ENCODE measurements at places on chromosomes 11 and 22.

DNA sequence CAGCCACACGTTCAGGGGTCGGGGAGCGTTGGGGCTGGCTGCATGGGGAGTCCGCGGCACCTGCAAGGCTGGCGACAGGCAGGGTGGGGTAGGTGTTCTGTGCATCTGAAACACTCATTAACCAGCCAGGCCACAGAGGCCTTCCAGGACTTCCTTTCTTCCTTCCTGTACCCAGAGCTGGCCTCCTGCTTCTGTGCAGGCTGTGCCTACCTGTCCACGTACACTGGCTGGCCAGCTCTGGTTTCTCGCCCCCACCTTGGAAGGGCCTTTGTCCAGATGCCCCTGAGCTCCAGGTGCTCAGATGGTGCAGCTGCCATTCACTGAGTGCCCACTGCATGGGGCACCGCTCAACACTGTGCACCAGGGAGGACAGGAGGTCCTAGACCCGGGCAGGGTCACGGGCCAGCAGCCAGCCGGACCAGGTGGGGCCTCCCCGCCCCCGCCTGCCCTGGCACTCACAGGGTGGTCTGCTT is 15.9 kb downstream of the TTLL12 start:
- no peak for DNase-seq

- peak; percentile 46 for DNase-seq
Observed at GRCh38 chr22:39117585-39118191, 20.6 kb downstream of the APOBEC3H start.

- no peak for DNase-seq
Observed at GRCh38 chr11:43578346-43579170, 102.0 kb upstream of the HSD17B12 start.

GRCh38 chr22:32622004-32622743 is 147.6 kb downstream of the FBXO7 start:
- no peak for DNase-seq

DNA sequence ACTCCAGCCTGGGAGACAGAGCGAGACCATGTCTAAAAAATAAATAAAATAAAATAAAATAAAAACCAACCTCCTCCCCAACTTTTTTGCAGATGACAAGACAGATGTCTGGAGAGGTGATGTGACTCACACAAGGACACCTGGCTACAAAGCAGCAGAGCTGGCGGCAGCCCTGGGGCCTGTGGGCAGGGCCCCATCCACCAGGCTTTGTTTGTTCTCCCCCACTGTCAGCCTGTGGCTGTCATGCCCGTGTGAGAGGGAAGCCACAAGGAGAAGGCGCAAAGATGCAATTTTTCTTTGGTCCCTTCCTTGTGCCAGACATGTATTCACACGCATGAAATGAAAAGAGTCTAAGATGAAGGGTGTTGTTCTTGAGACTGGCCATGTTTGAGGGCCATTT is 16.6 kb downstream of the CD59 start:
- DNase-seq, result no peak

DNA sequence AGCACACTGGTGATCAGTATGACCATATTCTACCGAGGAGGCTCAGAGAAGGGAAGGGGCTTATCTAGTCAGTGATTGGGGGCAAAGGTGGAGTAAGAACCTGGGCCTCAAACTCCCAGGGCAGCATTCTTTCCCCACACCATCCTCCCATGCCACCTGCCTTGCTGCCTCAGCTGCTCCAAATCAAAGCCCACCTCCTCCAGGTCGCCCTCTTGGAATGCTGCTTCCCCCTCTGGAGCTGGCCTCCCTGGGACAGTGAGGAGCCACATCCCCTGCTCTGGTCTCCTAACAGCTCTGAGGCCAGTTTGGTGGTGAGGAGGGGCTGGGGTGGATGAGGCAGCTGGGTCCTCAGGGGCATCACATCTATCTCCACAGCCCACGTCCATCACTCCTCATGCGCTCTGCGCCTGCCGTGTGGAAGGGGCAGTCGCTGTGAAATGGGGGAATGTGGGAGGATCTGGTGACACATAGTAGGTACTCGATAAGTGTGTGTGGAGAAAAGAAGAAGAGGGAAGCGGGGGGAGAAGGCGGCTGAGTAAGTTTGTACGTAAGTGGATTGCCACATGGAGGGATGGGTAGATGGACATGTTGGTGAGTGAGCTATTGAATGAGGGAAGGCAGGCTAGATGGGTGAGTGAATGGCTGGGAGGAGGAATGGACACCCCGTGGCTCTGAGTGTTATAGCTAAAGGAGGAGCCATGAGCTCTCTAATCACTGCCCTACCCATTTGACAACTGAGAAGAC is 16.1 kb upstream of the ARHGEF17 start:
- no peak for DNase-seq

DNA sequence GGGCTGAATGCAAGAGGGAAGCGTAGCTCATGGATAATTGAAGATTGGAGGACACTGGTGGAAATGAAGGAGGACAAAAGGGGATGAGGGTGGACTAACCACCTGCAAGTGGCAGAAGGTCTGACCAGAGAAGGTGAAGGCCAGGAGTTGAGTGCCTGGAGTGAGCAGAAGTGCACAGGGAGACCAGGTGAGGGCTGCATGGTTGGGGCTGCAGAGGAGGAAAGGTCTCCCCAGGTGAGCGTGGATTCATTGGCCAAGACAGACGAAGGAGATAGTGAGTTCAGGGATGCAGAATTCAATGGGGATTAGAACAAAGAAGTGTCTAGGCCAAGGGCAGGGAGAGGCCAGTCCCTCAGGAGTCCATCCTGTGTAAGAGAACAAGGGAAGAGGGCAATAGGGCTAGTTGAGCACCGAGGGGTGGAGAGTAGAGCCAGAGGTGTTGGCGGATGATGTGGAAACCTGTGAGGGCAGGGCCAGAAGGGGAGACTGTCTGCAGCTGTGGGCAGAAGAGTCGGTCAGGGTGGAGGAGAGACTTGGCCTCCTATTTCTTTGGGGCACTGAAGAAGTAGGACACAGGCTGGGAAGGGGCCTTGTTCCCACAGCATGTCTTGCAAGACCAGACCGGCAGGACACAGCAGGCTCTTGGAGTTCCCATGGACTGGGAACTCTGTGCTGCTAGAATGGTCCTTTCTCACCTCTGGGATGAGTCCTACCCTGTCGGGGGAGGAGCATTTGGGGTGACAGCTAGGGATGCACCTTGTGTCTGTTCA is 6.7 kb downstream of the TRIM29 start:
- no peak for DNase-seq

DNA sequence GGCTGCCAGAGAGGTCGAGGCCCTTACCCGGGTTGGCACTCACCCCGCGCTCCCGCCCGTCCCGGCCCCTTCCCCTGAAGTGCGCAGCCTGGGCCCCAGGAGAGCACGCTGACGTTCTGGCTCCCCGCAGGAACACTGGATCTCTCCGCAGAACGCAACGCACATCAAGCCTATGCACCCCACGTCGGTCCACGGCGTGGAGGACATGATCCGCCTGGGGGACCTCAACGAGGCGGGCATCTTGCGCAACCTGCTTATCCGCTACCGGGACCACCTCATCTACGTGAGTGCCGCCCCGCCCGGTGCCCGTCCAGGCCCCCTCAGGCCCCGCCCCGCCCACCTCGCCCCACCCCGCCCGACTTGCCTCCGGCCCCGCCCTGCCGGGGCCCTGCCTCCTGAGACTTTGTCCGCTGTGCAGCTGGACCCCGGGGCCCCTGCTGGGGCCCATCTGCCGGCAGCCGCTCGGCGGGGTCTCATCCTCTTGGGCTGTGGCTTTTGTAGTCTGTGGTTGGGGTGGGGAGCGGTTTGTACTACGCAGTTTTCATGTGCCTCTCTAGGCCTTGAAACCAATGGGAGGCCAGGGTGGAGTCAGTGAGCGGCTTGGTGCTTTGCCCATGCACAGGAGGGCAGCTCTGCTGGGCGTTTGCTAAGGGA is 19.7 kb downstream of the MYO7A start:
- DNase-seq, result no peak

GRCh38 chr11:62880803-62881578 is at the start of gene SLC3A2:
Gene SLC3A2, plus strand, starts transcription at chr11:62880896. Its CDS starts 128 bp downstream, at chr11:62881024.
- peak; percentile 83 for DNase-seq

DNA sequence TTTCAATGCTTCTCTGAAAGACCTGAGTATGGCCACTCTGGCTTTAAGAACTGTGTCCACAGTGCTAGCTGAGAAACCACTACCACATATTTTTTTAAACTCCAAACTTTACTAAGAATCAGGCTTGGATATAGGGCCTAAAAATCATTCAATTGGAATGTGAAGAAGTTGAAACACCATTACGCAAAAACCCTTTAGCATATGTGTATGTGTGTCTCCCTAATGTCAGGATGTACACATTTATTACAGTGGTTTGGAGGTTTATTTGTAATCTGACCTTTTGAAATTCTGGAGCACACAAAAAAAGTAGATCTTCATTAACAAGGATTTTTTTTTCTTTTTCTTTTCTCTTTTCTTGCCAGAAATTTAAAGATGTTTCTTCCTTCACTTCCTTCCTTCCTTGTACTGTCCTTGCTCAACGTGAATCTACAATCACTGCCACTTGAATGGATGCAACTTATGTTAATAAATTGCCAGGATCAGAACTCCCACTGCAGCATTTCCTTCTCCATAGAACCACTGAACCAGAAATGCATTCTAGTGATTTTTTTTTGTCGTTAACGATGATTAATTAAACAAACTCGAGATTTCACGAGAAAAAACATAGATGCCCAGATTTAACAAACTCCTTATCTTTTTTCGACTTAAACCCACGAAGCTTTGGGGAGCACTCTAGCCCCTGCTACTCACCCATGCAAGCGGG is 3.1 kb upstream of the ADM start:
- DNase-seq, result no peak
